GM23338 (cell line): ENCODE measurements at places on chromosomes 1 and 21. TPM values are rescaled to one million over a fixed set of nuclear protein-coding genes. Genes with fewer than 3 reads are reported as not detected.

DNA sequence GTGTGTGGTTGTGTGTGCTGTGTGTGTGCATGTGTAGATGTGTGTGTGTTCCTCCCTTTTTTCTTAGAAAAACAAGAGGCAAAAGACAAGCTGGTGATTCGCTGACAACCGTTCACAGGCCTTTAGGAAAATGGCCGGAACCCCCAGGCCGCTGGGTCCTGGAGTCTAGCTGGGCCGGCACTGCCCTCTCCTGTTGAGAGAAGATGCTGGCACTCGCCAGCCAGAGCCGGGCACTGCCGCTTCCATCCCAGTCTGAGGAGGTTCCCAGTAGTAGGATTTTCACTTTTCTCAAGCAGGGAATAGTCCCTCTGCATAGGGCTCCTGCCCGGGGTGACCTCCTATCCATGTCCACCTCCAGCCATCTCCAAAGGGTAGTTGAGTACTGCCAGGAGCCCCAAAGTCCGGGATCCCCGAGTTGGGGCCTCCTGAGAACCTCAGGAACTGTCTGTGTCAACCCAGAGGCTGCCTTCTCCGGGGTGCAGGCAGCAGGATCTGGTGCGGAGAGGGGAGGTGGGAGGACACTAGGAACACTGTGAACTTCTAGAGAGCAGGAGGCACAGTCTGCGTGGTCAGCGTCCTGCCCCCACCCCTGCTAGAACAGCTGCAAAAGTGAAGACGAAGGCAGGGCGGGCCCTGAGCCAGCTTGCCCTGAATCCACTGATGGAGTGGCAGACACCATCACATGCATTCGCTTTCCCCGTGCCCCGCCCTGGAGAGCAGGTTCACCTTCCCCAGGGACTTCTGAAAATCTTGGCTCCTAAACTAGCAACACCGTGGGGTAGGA lies 44.1 kb upstream of the ARHGEF16 start:
- no peaks in the 10 kb centered on the region for H3K36me3 ChIP-seq
- H3K4me1 ChIP-seq, result no peaks in the 10 kb centered on the region
- no peaks in the 10 kb centered on the region for H3K27me3 ChIP-seq
- peak; percentile 25 for DNase-seq

IL19 gene
- total RNA-seq, result not detected in 2 replicates

GRCh38 chr1:8409106-8409505 lies 91.2 kb downstream of the SLC45A1 start:
- peaks cover 80% of the 10 kb centered on the region for H3K4me1 ChIP-seq
- H3K4me3 ChIP-seq, result 0 out of 2 replicates have a peak overlapping the region, but pooled peaks have one; percentile 19
- H3K27ac ChIP-seq, result peak overlapping the region; percentile 81

DNA sequence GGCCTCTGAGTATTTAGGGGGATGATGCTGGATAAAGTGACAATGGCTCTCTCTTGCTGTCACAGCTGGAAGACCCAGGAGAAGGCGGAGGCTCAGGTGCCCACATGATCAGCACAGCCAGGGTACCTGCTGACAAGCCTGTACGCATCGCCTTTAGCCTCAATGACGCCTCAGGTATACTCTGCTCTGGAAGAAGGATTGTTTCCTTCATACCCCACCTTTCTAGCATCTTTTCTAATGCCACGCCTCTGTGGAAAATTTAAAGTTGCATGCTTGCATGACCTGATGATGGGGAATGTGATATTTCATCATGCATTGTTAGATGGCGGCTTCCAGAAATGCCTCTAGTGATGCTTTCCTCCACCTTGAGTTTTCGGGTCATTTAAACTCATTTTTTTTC lies 2.8 kb downstream of the MAP3K7CL start:
- DNase-seq, result no peak
- no peaks in the 10 kb centered on the region for H3K4me1 ChIP-seq
- no peaks in the 10 kb centered on the region for H3K36me3 ChIP-seq
- no peaks in the 10 kb centered on the region for H3K27me3 ChIP-seq

DNA sequence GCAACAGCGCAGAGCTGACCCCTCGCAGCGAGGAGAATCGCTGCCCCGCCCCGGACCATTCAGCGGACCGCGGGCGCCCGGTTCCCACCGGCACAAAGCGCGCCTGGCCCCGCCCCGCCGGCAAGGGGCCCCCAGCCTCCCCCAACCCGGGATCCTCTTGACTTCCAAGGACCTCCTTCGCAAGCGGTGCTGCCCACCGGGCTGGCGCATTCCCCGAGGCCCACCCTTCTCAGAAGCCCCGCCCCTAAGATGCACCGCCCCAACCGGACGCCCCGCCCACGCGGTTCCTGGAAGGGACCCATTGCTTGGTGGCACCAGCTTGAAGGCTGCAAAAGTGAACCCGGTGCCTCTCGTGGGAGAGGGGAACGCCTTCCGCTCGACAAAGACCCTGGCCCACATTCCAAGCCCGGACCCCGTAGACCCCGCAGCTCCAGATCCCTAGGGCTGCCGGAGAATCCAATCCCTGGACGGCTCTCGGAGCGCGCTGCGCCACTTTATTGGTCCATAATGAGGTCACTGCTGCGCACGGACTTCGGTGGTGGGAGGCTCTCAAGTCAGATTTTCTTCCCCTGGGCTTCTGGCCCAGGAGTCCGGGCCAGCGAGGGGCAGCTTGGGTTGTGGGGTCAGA lies 2.0 kb downstream of the HES3 start:
- peaks cover 63% of the 10 kb centered on the region for H3K27me3 ChIP-seq
- DNase-seq, result peak; percentile 94
- peak overlapping the region; percentile 83 for H3K4me3 ChIP-seq
- H3K36me3 ChIP-seq, result no peaks in the 10 kb centered on the region
